Activated naive CD4-positive, alpha-beta T cell treated with anti-CD3 and anti-CD28 coated beads for 36 hours (primary cell): ENCODE measurements at places on chromosomes 16 and 17. TPM values are rescaled to one million over a fixed set of nuclear protein-coding genes. Genes with fewer than 3 reads are reported as not detected.
A peak's percentile ranks its signal among the peaks of the same experiment; 100 is the strongest.

The DNAI2 gene
- 0.12 TPM for total RNA-seq

The ABCA3 gene
- 2.6 TPM for total RNA-seq

The HNF1B gene
- total RNA-seq, result not detected

The TBC1D3H gene
- total RNA-seq, result not detected

The ALOX15 gene
- not detected for total RNA-seq

The KRT28 gene
- total RNA-seq, result not detected

The TMEM100 gene
- total RNA-seq, result not detected

DNA sequence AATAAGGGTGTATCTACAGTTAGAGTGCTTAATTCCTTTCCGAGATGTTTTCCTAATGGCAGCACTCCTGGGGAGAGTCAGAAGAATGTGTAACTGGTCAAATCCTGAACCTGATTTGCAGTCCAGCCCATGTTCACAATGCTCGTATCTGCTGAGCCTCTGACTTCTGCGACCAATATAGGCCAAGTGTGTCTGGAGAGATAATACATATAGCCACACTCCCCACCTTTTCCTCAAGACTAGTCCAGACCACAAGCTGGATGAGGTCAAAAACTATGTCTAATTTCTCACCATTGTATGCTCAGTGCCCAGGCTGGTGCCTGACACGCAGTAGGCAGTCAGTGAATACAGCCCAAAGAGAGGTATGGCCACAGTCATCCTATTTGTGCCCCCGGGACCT, 58.0 kb downstream of the XYLT1 start:
- DNase-seq, result no peak

DNA sequence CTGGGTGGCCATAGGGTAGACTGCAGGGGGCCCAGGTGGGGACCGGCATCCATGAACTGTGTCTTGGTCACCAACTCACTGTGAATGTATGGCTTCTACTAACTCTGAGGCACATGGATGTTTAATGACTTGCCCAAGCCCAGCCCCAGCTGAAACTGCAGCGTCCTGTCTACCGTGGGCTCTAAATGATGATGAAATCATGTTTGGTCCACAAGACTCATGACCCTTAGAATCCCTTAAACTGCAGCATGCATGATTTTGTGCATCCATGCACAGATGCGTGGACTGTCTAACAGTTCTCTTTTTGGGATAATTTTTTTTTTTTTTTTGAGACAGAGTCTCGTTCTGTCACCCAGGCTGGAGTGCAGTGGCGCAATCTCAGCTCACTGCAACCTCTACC, 32.4 kb upstream of the CREBBP start:
- DNase-seq, result no peak

DNA sequence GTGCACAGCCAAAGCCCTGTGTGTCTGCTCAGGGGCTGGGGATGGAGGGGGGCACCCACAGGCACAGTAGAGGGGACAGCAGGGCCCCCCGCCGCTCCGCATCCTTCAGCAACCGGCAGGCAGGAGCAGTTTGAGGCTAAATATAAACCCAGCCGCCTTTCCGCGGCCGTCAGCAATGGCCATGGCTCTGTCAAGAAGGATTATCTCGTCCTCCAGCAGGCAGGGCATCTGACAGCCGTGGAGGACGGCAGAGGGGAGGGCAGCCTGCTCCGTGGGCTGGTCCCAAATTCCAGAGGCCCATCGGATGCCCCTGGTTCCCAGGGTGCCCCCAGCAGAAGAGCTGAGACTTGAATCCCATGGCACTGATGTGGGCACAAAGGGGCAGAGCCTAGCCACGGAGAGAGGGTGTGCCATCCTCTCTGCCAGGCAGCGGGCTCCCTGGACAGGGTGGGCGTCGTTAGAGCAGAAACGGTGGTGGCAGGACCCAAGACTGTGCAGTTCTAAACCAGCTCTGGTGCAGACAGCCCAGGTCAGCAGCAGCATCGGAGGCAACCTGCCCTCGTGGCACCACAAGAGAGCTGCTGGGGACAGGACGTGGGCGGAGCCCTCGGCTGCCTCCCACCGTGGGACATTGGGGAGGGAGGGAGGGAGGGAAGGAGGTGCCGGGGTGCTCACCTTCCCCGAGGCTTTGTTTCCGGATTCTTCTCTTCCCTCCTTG, 198.8 kb upstream of the CIBAR2 start:
- peak; percentile 49 for DNase-seq

GRCh38 chr17:40451420-40451819, 8.2 kb downstream of the IGFBP4 start:
- DNase-seq, result no peak

DNA sequence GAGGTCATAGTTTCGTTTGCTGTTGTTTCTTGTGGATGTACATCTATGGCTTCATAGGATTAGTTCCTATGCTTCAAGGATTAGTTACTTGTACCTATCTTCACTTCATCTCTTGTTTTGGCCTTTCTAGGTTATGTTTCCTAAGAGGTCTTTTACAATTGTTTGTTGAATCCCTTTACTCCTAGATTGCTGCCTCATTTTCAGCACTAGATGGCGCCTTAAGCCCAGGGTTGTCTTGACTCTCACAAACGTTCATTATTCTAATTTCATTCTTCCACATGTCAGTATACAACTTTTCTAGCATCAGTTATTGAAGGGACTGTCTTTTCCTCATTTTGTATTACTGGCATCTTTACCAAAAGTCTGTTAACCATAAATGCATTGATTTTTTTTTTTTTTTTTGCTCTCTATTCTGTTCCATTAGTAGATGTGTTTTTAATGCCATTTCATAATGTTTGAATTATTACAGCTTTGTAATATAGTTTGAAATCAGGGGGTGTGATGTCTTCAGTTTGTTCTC, 45.0 kb upstream of the NACA2 start:
- peak; percentile 78 for DNase-seq

GRCh38 chr17:36500745-36501225, 14.3 kb downstream of the ZNHIT3 start:
- DNase-seq, result no peak

DNA sequence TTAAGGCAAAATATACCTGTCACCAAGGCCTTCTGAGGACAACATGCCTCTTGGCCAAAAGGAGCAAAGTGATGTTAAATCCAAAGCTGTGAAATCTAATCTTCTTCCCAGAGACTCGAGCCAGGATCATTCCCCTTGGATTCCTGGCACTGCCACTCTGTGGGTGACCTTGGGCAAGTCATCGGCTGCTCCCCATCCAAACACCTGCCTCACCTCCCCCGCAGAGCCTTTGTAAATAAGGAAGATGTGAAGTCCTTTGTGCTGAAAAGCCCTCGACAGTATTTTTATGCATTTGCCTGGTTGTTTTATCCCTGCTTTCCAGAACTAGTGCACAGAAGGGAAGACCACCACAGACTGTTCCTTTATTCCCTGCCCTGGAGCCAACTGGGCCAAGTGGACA, 5.4 kb upstream of the CEP295NL start:
- DNase-seq, result no peak

- DNase-seq, result no peak
These were observed 2.4 kb downstream of the DHRS7B start for GRCh38 chr17:21129023-21129681.

- DNase-seq, result no peak
These were observed 208.3 kb downstream of the NPIPB11 start for GRCh38 chr16:29198231-29198630.

DNA sequence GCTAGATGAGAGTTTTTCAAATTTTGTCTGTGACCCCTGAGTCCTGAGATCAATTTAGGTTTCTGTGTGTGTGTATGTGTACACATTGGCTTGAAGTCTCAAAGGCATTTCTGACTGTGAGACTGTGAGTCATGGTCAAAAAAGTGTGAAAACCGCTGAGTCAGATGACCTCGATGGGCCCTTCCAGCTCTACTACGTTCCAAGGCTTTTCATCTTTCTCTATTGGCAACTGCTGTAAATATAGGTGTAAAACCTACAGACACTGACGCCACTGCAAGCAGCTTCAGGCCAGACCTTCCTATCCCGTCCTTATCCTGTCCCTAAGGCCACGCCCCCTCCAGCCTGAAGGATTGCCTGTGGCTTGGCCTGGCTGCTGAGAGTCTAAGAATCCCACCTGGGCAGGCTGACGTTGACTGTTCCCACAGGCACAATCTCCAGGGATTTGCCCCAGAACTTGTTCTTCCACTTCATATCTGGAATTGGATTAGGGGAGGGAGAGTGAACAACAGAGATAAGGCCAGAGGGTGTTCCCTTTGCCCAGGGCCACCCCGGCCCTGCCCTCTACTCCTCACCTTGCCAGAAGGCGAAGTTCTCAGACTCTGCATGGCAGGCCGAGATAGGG, 11.3 kb downstream of the OSBPL7 start:
- DNase-seq, result peak; percentile 51

- DNase-seq, result peak; percentile 25
These were observed 527 bp downstream of the SIAH1 start for GRCh38 chr16:48384520-48385252.

GRCh38 chr16:3706253-3707012, 10.9 kb downstream of the TRAP1 start:
- no peak for DNase-seq

DNA sequence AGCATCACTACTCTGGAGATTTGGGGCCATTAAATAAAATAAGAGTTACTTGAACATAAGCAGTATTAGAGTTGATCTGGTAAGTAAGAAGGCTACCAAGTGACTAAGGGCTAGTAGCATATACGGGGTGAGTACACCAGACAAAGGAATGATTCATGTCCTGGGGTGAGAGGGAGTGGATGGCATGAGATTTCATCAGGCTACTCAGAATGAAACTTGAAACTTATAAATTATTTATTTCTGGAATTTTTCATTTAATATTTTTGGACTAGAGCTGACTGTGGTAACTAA, 2.3 kb downstream of the SLFN5 start:
- DNase-seq, result peak; percentile 56

DNA sequence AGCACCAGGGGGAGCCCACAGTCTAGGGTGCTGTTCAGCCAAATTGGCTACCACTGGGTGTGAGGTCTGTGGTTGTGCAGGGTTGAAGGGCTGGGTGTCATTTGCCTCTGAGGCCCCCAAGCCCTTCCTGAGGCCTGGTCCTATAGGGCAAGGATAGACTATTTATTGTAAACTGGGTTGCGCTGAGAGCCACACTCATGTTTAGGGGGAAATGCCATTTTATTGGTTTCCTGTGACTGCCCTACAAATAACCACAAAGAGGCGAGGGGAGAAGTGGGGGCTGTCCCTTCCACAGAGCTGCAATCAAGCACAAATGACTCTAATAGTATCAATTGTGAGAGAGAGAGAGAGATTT, 3.6 kb upstream of the ZCCHC14 start:
- peak; percentile 78 for DNase-seq

DNA sequence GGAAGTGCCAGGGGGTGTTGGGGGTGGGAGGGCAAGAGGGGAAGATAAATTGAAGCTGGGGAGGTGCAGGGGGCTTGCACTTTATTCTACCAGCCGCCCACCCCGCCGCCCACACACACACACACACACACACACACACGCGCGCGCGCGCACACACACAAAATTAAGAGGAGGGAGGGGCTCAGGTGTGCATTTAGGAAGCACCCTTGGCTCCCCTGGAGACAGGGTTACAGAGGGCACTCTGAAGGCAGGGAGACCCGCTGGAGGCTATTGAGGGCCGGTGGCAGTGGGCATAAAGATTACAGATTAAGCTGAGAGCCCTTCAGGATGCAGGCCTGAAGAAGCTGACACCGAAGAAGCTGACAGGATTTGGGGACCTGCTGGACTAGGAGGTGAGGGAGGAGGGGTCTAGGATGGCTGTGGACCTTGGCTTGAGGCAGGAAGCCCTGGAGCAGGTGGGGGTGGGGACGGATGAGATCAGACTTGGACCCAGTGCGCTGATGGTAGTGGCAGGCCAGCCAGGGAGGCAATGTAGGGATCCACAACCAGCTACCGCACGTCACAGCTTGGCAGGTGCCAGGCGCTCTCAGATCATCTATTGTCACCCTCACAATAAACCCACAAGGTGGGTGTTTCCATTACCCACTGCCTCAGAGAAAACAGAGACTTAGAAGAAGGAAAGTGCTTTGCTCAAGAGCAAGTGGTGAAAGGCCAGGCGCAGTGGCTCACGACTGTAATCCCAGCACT, 772 bp upstream of the SAMD14 start:
- DNase-seq, result no peak

DNA sequence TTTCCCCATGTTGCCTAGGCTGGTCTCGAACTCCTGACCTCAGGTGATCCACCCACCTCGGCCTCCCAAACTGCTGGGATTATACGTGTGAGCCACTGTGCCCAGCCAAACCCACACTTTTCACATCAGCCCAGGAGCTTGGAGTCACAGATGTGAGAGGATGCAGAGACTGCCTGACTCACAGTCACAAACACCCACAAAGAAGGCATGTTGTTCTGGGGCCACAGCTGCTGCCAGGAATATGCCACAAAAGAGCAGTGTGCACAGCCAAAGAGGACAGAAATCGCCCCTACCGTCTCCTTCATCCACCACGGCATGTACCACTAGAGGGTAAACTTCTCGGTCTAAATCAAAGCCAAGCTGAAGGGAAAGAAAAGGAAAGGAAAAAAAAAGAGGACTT, 25.1 kb upstream of the FOXJ1 start:
- DNase-seq, result peak; percentile 58

DNA sequence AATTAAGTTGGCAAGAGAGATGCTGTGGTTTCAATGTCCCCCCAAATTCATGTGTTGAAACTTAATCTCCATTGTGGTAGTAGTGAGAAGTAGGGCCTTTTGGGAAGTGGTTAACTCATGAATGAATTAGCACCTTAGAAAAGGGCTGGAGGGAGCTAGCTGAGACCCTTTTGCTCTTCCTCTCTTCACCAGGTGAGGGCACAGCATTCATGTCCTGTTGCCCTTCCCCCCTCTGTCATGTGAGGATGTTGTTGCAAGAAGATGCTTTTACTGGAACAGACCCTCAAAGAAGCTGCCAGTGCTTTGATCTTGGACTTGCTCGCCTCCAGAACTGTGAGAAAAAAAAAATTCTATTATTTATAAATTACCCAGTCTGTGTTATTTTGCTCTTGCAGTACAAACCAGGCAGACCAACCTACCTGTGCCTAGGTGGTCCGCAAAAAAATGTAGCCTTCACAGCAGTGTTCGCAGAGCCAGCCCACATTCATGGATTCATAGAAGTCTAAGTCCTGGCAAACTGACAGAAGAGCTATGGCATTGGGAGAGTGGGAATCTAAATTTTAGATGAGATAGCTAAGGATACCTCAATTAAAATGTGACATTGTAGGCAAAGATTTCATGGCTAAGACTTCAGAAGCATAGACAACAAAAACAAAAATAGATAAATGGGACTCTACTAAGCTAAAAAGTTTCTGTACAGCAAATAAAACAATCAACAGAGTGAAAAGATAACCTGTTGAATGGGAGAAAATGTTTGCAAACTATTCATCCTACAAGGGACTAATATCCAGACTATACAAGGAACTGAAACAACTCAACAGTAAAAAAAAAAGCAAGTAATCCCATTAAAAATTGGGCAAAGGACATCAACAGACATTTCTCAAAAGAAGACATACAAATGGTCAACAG, 32.0 kb upstream of the ABCA5 start:
- peak; percentile 31 for DNase-seq
